ENCODE measurements at places on chromosomes 6 and 20.

GRCh38 chr6:166259296-166259977, 48.8 kb downstream of the PRR18 start:
- DNase-seq, result no peak

GRCh38 chr6:53611889-53612288, 53.7 kb downstream of the KLHL31 start:
- no peak for DNase-seq

DNA sequence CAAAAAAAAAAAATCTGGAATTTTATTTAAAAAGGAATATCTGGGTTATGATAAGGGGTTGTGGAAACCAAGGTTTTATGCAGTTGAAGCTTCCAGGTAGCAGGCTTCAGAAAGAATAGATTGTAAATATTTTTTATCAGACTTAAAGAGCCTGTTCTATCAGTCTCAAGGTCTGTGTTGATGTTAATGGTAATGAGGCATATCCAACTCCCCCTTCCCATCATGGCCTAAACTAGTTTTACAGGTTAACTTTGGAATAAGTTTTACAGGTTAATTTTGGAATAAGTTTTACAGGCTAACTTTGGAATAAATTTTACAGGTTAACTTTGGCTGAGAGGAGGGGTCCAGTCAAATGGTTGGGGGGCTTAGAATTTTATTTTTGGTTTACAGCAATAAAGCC, 92.4 kb downstream of the CD24 start:
- no peak for DNase-seq

GRCh38 chr6:130577178-130577919, 211.5 kb downstream of the TMEM200A start:
- DNase-seq, result no peak

GRCh38 chr6:38730140-38730862, 15.2 kb downstream of the DNAH8 start:
- DNase-seq, result no peak

DNA sequence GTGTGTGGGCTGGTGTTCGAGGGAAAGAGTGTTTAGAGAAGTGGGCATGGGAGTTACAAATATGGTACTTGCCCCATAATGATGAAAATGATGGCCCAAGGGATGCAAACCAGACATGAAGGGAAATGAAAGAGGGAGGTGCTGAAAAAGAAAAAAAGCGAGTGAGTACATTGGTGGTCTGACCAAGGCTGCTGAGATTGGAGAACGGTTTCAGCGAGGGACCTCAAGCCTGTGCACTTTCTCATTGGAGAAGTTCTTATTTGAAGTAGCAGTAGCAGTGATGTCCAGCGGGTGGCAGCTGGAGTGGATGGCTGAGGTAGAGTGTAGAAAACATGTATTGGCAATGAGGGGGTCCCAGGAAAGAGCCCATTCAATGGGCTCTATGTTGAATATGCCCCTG, 54.8 kb downstream of the TNFAIP3 start:
- DNase-seq, result no peak

DNA sequence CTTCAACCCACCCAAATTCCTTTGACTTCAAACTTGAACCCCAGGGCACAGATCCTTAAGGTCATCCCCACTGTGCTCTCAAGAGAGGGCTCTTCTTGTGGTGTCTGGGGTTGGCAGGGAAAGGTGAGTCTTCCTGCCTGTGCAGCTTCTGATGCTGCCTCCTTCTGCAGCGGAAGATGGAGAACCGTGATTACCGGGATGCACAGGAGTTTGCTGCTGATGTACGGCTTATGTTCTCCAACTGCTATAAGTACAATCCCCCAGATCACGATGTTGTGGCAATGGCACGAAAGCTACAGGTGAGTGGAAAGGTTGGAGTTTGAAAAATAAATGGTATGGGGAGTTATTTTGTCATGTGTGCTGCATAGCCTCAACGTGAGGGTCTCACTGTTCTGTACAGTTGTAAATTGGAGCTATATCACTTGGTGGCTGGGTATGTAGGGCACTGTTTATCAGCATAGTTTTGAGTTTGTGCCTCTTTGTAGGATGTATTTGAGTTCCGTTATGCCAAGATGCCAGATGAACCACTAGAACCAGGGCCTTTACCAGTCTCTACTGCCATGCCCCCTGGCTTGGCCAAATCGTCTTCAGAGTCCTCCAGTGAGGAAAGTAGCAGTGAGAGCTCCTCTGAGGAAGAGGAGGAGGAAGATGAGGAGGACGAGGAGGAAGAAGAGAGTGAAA, 9.0 kb downstream of the BRD2 start:
- no peak for DNase-seq

DNA sequence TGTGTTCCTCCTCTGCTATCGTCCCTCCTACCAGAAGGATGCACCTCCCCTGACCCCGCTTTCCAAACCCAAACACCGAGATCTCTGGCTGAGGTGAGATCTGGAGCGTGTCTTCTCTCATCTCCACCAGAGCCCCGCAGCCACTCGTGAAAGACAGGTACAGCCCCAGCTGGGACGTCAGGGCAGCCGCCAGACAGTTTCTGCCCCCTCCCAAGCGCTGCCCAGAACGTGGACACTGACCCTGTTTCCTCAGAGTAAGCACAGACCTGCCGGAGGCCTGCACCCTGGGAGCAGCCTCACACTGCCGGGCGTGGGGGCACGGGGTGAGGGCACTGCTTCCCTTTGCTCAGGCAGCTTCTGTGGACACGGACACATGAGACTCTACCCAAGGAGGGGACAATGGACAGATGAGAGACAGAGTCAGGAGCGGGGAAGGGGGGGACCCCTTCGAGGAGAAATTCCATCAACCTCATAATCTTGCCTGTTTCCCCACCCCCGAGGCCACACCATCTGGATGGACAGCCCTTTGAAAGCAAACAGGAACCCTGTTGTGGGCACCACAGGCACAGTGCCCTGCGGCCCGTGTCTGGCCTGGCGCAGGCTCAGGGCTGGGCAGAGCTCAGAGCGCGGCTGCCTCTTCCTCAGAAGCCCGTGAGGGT, 210.6 kb downstream of the DLL1 start:
- DNase-seq, result no peak

DNA sequence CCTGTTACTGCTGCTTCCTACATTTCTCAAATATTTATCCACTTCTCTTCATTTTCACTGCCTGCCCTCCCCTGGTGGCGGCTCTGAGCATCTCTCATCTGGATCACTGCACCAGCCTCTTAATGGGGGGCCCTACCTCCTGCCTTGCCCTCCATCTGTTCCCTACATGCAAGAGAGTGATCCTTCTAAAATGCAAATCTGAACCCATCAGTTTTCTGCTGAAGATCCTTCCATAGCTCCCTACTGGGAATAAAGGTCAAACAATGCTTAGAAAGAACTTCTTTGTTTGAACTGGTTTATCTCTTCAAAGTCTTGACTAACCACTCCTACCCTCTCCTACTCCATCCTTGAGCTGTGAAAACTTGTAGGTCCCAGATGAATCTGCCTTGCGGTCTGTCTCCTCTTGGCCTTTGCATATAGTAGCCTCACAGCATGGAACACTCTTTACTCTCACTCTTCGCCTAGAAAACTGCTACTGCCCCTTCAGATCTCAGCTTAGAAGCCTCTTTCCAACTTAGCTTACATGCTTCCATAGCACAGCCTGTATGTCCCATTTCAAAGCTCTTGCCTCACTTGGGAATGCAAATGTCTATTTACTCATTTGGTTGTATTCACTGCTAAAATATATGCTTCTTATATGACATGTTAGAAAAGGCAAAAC, 119.3 kb downstream of the QRSL1 start:
- DNase-seq, result no peak

DNA sequence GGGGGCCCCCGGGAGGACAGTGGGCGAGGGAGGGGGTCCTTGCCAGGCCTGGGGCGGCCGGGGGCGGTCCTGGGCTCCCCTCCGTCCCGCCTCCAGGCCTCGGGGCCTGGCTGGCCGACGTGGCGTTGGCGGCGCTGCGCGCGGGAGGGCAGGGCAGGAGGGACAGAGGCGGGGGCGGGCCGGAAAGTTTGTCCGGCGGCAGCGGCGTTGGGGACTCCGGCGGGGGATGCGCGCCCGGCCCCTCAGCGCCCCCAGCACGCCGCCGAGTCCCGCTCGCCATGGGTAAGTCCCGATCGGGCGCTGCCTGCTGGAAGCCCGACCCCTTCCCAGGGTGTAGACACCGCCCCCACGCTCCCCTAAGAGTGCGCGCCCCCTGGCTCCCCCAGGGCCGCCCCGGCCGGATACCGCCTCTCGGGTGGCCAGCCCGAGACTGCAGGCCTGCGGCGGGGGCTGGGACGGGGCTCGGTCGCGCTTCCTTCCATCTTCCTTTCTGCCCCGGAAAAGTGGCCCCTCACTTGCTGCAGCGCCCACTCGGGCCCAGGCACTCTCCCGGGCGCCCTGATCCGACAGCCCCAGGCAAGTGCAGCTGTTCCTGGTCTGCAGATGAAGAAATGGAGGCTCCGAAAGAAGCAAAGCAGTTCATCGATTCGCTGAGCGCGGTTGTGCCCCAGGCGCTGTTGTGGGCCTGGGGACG, at the start of gene SLC2A10:
Gene SLC2A10 (plus strand): TSS at position 191 of the 694 bp plus-strand sequence. CDS start 88 bp downstream, at position 279.
- no peak for DNase-seq

DNA sequence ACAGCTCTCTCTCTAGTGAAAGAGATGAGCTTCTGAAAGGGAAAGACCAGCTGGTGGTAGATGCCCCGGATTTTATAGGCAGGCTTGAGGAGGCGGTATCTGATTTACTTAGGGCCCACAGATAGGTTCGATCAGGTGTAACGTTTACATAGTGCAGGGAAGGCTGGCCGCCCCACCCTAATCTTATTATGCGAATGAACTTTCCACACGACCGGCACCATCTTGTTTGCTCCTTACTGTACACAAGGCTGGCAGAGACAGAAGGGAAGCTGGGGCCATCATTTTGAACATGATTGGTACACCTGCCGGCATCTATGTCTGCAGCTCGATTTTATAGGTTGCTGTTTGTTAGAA, 212.0 kb upstream of the JARID2 start:
- no peak for DNase-seq

- no peak for DNase-seq
Observed at GRCh38 chr6:53934023-53934422, 139.2 kb downstream of the LRRC1 start.

- DNase-seq, result no peak
Observed at GRCh38 chr6:96812077-96812703, 25.1 kb downstream of the GPR63 start.

DNA sequence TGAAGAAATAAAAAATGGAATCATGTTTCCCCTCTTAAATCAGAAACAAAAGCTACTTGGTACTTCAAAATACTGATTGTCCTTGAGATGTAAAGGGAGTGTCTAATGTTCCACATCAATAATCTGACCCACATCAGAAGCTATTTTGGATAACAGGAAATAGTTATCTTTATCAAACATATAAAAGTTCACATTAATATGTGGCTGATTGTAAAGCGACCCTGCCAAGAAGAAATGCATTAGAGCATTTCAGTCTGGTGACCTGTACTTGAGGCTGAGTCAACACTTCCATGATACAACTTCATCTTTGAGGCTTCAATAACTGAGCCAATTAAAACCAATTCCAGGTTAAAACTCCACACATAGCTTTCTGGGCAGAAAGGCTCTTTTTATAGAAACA, 31.8 kb downstream of the SYNE1 start:
- no peak for DNase-seq

DNA sequence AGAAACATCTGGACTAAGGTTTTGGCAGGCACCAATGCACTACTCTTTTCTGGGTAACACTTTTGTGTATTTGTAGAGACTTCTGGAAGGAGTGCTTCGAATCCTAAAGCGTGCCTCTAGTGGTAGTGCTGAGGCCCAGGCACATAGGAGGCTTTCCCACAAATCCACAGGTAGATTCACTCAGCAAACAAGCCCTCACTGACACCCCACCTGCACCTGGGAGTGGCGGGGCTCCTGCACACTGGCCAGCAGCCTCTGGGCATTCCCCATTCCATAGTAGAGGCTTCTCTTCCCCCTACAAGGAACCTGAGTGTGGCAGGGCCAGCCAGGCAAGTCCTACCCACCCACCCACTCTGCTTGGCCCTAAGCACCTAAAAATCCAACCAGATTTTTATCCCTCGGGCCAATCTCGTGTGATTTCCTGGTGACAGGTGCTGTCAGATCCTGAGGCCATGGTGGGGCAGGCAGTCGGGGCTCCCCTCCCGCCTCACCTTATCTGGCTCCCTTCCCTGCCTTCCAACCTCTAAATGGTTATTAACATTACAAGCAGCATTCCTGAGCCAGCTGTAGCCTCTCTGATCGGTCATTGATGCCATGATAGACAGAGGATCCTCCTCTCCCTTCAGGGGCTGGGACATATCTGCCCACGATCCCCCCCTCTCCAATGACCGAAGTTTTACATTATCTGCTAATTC, 82.4 kb downstream of the SLC2A10 start:
- DNase-seq, result no peak

GRCh38 chr20:32898729-32899128, 40.0 kb downstream of the EFCAB8 start:
- no peak for DNase-seq

DNA sequence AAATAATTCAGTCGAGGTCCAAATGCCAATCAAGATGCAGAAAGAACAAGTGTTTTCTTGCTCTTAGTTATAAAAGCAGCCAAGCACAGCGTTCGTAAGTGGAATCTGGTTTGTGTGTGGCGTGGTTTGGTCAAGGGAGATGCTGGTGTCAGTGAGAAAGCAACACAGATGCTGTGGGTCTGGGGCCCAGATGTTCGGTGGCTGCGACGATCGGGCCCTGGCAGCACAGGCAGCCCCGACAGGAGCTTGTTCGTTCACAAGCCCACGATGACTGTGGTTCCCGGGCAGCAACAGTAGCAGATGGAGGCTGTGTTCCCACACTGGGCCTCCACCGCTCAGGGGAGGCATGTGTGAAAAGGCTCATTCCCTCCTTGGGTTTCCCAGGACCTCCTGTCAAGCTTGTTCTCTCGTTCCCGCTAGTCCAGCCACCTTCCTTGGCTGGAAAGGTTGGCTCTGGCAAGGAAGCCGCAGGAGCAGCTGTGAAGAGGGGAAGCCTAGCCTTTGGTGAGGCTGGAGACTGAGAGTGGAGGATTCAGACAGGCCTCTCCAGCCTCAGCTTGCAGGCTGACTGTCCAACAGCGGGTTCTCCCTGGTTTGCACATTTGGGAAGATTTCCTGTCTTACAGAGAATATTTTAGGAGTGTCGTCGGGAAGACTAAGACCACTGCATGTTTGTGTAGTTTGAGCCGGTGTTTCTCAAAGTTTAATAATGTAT, 304.7 kb downstream of the QKI start:
- DNase-seq, result no peak

- no peak for DNase-seq
Observed at GRCh38 chr6:42316981-42317380, 99.3 kb upstream of the MRPS10 start.

DNA sequence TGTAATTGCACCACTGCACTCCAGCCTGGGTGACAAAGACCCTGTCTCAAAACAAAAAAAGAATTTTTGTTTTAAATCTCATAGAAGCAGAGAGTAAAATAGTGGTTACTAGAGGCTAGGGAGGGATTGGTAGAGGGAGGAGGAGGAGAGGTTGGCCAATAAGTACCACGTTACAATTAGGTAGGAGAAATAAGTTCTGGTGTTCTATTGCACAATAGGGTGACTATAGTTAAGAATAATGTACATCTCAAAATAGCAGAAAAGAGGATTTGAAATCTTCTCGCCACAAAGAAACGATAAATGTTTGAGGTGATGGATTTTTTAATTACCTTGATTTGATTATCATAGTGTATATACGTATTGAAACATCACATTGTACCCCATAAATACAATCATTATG, 27.1 kb upstream of the TOP1 start:
- DNase-seq, result no peak

Measured in stimulated activated naive CD4-positive, alpha-beta T cell treated with Interleukin-2 at 50 U/mL for 16 hours (primary cell).